ENCODE measurements at places on chromosomes 2 and 18.

- DNase-seq: no peak
Measured at GRCh38 chr2:198371921-198372543, 567.6 kb downstream of the PLCL1 start.

DNA sequence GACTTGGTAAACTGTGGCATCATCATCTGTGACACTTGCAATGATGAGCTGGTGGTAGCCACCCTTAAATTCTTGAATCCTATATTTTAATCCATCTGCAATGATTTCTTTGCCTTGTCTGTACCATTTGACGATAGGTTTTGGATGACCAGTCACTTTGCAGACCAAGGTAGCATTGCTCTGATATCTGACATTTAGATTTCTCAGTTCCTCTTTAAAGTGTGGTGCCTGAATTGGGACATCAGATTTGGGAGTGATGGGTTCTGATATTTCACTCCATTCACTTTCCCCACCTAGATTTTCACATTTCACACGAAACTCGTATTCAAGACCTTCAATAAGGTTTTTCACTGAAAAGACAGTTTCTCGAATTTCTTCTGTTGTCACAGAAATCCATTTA is 55.8 kb downstream of the PLEKHA3 start:
- DNase-seq: no peak

GRCh38 chr2:225771701-225772100 is 372.2 kb downstream of the NYAP2 start:
- no peak for DNase-seq

DNA sequence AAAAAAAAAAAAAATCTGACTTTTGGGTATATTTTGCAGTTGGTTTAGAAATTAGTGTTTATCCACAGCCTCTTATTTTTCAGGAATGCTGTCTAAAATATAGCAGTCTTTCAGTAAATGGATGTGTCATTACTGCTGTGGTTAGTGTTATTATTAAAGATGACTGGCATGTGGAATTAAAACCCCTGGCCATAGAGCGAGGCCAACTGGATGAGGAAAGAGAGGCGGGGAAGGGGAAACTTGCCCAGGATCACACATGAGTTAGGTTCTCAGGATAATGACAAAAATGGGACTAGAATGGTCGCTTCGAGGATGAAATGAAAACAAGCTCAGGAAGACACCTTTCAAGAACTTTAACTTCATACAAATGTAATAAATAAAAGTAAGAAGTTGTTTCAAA is 57.4 kb upstream of the APCDD1 start:
- no peak for DNase-seq

DNA sequence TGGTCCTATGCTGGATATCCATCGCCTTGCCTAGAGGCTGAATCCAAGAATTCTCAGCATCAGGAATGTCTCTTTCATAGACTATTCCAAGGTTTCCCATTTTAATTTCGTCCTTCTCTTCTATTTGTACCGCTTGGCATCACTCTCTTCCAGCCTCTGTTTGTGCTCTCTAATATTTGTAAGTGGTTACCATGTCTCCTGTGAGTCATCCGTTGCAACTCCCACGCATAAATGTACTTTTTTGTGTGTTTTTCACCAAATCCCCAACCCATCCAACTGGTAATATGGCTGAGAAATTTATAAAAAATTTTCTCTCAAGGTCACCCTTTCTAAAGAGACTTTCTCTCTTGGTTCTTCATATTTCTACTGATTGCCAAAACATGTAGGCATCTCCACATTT is 21.8 kb downstream of the COLEC12 start:
- DNase-seq: no peak

DNA sequence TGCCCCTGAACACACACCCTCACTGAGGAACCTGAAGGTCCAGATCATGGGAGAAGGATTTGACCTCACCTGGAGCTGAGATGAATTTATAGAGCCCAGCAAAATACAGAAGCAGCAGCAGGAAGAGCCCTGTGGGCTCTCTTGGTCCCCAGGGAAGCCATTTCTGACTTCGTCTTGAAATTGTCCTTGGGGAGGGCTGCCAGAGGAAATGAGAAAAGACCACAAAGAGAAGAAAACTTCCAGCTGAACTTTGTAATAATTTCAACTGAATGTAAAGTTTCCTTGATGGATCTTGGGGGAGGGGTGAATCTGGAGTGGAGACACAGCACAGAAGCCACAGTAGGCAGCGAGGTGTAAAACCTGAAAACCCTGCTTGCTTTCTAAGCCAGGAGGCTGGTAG is 500.9 kb upstream of the NXPH2 start:
- DNase-seq: no peak

DNA sequence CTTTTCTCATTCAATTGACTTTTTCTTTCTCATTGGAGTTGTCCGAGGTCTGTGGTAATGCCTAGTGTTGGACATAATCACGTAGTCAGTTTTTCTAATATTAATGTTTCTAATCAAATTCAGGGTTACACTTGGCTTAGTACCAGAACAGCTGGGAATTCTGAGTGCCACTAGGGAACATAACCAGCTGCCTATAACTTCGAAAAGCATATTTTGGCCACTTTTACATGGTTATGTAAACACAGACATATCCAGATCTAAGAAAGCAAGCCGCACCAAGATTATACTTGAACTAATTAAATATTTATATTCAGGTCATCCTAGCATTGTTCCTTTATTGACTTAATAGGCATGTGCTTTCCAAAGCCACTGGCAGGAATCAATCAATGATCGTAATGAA is 91.1 kb upstream of the ARHGAP28 start:
- no peak for DNase-seq

DNA sequence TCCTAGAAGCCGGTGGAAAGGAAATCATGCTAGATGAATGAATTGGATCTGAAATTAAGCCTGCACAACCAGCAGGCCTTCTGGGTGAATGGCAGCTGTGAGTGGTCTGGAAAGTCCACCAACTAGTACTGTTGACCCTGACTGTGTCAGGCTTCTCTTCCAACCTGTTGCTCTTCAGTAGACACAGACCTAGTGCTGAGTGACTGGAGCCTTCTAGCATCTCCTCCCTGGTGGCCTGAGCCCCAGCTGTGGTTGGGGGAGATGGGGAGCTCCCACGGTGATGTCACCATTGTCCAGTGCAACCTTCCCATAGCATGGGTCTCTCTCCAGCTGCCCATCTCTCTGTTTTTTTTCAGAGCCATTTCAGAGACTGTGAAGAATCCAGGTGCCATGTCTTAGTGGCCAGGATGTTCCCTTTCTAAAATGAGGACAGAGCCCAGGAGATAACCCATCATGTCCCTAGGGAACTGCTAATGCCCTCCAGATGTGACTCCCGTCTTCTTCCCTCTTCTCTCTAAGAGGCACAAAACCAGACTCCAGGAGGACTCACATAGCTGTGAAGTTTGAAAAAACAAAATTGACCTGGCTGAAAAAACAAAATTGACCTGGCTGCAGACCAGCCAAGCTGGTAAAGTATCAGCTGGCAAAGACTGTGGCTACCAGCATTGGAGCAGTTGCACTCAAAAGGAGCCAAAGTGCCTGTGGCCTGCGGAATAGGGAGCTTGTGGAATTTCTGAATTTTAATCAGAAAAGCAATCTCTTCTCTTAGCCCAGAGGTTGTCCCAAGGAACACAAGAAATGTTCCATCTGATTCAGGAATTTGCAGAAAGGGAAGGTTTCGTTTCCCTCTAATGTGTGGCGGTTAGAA is 67.4 kb upstream of the RPL31 start:
- no peak for DNase-seq

- no peak for DNase-seq
Measured at GRCh38 chr2:202530038-202530437, 104.7 kb upstream of the FAM117B start.

GRCh38 chr2:134583997-134584520 is 134.7 kb downstream of the TMEM163 start:
- no peak for DNase-seq

GRCh38 chr2:12651641-12652040 is 65.1 kb upstream of the TRIB2 start:
- no peak for DNase-seq

GRCh38 chr2:17625446-17625845 is 85.0 kb downstream of the VSNL1 start:
- DNase-seq: no peak

DNA sequence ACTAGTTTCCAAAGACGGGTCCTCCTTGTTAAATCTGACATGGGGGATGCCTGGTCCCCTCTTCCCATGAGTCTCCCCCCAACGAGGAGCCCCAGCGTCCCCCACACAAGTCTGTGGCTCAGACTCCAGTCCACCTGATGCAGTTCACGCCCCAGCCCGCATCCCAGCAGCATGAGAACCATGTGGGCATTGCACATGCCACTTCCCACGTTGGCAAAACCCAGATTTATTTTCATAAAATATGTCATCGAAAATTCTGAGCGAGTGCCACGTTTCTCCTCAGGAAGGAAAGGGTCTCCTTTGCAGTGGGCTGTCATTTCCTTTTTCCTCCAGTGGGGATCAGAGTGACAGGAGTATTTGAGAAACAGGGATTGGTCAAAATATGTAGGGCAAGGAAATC is 45.7 kb upstream of the TPO start:
- DNase-seq: no peak

GRCh38 chr18:54284535-54284934 is 15.2 kb downstream of the POLI start:
- no peak for DNase-seq

- no peak for DNase-seq
Measured at GRCh38 chr2:18119883-18120282, 241.4 kb downstream of the KCNS3 start.

GRCh38 chr2:42987112-42987922 is 194.9 kb upstream of the HAAO start:
- no peak for DNase-seq

GRCh38 chr2:235283246-235283645 is 210.6 kb upstream of the AGAP1 start:
- no peak for DNase-seq

GRCh38 chr2:173752152-173752551 is 213.0 kb downstream of the SP3 start:
- no peak for DNase-seq

GRCh38 chr2:23480957-23481797 is 96.2 kb downstream of the KLHL29 start:
- DNase-seq: no peak

DNA sequence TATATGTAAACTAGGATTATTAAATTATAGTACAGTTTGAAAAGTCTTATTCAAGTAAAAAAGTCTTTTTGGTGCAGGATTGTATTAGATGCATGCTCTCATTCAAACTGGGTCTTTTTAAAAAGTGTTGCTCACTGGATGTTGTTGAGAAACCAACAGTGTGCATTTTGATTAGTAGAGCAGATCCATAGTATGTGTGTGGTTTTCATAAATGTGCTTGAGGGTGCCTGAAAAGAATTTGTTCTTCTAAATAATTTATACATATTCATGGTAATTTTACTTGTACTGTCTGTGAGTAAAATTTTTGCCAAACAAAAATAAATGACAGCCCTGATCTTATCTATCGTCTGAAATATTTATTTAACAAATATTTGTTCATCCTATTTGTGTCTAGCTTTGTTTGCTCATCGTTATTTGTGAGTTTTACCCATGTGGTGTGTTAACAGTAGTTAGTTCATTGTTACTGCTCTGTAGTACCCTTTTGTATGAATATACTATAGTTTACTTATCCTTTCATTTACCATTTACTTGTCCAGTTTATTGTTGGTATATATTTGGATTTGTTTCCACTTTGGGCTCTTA is 50.4 kb downstream of the PTPN4 start:
- DNase-seq: no peak

- no peak for DNase-seq
Measured at GRCh38 chr2:227386630-227387029, 1.1 kb downstream of the SCYGR1 start.

- no peak for DNase-seq
Measured at GRCh38 chr18:53745224-53745967, 479.1 kb downstream of the MBD2 start.

DNA sequence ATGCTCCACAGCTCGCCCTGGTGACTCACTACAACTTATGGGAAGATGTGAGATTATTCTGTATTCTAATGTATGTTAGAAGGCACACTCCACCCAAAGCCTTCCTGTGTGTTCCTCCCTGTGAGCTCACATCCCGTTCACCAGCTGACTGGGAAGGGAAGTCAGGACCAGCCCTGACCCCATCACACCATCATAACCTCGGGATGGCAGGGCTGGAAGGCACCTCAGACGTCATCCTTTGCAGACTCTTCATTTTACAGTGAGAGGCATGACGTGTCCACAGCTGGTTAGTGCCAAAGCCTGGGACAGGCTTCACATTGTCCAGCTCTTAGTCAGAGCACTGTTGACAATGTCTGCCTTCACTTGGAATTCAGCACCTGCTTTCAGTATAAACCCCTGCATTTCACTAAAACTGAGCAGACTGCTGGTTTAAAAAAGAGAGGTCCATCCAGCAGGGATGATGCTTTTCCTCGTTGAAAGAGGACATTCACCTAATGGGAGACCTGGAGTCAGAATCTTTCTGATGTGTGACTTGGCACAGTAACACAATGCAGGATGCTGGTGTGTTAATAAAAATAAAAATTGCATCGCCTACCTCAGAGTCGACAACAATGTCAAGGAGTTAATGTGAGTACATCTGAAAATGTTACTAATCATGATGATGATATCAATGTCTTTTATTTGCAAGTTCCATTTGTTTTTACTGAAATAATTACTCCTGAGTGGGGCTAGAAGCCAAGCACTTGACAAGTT is 418.0 kb upstream of the TNP1 start:
- peak; percentile 17 for DNase-seq

DNA sequence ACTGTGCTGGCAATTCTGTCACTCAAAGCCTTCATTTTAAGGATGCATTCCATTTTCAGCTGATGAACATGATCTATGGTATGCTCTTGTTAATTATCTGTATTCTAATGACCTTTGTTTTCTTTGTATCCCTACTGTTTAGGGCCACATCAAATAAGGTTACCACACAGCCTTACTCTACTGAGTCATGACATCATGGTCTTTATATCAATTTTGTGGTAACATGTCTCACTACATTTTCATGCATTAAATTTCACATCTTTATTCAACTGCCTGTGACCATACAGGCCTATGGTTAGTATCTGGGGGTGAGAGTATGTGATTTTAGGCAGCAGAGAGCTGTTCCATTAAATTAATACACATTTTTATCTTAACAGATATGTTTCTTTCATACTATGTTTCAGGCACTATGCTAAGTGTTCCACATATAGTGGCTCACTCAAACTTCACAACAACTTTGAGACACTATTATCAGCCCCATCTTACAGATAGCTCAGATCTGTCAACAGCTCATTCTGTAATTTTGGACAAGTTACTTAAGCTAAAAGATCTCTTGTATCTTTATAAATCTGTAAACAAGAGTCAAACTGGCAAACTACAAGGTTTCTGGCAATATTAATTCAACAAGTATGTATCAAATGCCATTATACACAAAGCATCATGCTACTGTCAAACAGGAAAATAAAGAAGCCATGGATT is 18.0 kb downstream of the LRPPRC start:
- DNase-seq: no peak

DNA sequence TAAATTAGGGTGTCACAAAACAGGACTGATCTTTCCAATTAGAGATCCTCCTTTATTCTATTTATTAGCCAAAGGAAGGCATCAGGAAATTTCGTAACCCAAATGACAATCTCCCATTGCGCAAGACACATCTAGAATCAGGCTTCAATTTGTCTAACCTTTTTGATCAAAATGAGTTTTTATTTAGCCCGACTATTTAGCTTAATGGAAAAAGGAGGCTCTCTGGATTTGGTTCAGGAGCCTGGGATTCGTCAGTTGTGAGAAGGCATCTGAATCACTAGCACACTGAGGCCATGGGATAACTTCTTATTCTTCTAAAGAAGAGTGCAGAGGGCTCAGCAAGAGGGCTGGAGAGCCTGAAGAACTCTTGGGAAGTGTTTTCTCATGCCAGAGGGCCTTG is 332.1 kb upstream of the ETAA1 start:
- DNase-seq: no peak

- no peak for DNase-seq
Measured at GRCh38 chr2:203758841-203759689, 52.6 kb downstream of the CD28 start.

GRCh38 chr18:79397247-79397829 is 1.6 kb downstream of the NFATC1 start:
- DNase-seq: no peak

Data from posterior cingulate gyrus (tissue), 11 donors.